ENCODE measurements at places on chromosomes 5 and 9.

GRCh38 chr5:132813599-132814502 lies 749 bp downstream of the SOWAHA start:
- DNase-seq, result no peak

DNA sequence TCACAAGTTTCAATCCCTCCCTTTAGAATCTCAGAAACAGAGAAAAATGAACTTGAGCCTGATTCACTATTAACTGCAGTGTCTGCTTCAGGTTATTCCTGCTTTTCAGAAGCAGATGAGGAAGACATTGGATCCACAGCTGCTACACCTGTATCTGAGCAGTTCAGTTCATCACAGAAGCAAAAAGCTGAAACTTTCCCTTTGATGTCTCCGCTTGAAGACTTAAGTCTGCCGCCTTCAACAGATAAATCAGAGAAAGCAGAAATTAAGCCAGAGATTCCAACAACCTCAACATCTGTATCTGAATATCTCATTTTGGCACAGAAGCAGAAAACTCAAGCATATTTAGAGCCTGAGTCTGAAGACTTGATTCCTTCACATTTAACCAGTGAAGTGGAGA lies 42.1 kb downstream of the CMYA5 start:
- no peak for DNase-seq

DNA sequence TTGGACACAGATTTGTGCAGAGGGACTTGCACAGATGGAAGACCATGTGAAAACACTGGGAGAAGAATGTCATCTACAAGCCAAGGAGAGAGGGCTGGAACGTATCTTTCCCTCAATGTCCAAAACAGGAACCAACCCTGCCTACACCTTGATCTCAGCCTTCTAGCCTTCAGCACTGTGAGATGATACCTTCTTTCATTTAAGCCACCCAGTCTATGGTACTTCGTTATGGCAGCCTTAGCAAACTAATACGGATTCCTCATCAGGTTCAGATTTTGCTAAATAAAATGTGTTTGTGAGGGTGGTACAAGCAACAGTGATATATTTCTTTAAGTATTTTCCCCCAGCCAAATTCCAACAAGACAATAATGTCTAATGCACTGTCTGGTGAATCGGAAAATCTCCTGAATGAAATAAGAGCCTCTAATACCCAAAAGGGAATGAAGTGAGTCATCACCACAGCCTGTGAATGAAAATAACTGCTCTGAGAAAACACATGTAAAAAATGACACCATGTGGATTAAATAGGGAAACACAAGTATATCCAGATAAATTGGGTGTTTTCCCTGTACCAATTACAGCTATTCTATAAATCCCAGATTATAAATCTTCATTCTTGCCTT lies 182.8 kb upstream of the TARS1 start:
- DNase-seq, result no peak

DNA sequence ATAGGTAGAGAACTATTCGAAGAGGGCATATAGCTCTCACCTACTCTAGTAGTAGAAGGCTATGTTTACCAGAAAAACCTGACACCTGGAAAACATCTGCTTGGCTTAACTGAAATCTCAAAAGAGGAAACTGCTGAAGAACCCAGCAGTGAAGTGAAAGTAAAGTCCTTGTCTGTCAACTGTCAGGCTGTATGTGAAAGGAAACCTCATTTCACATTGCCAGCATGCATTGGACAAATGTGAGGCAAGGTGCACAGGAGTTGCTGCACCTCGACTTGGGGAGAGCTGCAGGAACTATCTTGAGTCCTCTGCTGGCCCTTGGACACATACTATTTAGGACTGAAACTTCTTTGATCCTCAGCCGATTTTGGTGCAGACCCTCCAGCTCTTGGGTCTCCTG lies 53.3 kb downstream of the NREP start:
- DNase-seq, result no peak

DNA sequence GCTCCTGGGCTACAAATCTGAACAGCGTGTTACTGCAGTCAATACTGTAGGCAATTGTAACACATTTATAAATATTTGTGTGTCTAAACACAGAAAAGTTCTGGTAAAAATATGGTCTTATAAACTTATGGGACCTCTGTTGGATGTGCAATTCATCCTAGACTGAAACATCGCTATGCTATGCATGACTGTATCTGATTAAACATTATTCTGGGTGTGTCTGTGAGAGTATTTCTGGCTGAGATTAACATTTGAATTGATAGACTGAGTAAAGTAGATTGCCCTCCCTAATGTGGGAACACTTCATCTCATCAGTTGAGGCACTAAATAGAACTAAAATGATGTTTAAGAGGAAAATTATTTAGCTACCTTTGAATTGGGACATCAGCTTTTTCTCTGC lies 24.3 kb upstream of the PRDM9 start:
- DNase-seq, result no peak

DNA sequence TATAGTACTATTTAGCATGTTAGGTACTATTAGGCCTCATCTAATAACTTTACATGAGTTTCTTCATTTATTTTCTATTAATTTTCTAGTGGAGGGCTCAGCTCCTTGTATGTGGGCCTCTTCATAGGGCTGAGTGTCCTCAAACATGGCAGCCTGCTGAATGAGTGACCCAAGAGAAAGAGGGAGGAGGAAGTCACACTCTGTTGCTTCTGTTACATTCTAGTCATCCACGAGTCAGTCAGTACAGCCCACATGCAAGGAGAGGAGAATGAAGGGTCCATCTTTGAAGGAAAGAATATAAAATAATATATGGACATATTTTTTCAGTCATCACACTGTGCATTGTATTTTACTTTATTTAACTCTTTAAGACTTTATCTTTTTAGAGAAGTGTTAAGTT lies 66.6 kb upstream of the NR3C1 start:
- no peak for DNase-seq

DNA sequence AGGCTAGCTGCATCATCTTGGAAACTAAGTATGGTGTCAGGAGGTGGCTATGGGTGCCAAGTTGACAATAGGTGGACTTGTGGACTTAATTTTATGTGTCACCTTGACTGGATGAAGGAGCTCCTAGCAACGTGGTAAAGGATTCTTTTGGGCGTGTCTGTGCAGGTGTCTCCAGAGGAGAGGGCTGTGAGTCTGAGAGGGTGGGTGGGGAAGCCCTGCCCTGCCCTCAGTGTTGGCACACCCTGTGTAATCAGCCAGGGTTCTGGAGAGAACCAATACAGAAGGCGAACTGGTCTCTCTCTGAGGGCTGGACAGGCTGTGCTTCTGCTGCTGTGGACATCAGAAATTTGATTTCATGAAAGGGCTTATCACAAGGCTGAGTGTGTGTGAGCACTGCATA lies 61.0 kb downstream of the GTF3C4 start:
- DNase-seq, result no peak

GRCh38 chr9:87568401-87568800 lies 70.7 kb downstream of the DAPK1 start:
- DNase-seq, result no peak

Measured in activated CD4-positive, alpha-beta T cell treated with anti-CD3 and anti-CD28 coated beads for 4 hours (primary cell).